ENCODE measurements at places on chromosomes 13 and 19.
A peak's percentile ranks its signal among the peaks of the same experiment; 100 is the strongest.

- peaks cover 4% of the 10 kb centered on the region for H3K4me1 ChIP-seq
- no peaks in the 10 kb centered on the region for H3K36me3 ChIP-seq
- no peak overlapping the region for H3K4me3 ChIP-seq
- DNase-seq, result no peak
Measured at GRCh38 chr13:71374471-71375049, 492.4 kb downstream of the DACH1 start.

DNA sequence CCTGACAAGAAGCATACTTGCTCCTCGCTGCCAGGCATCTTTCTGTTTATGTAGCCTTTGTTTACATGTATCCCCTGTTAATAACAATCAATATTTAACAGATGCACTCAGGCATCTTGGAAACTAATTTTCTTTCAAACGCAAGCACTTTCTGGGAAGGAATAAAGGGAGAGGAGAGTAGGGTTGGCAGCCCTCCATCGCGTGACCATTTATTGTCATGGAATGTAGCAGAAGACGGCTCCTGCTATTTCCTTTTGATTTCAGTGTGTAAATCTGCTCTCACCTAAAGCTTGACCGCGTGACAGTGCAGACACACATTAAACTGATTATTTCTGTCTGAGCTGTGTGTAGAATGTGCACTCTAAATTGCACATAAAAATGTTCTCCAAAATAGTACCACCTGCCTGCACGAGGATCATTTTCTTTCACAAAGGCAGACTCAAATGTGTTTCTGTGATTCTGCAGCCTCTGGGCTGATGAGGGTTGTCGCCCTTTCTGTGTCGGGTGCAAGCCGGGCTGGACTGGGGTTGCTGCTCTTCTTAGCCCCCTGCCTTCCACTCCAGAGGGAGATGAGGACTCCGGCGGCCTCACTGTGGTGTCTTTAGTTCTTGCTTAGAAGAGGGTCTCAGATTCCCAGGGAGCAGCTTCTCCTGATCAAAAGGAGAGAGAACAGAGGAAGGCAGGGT lies 223.5 kb upstream of the MAB21L1 start:
- no peak for DNase-seq
- no peaks in the 10 kb centered on the region for H3K27me3 ChIP-seq
- no peaks in the 10 kb centered on the region for H3K4me1 ChIP-seq
- no peak overlapping the region for H3K4me3 ChIP-seq
- no peaks in the 10 kb centered on the region for H3K36me3 ChIP-seq

DNA sequence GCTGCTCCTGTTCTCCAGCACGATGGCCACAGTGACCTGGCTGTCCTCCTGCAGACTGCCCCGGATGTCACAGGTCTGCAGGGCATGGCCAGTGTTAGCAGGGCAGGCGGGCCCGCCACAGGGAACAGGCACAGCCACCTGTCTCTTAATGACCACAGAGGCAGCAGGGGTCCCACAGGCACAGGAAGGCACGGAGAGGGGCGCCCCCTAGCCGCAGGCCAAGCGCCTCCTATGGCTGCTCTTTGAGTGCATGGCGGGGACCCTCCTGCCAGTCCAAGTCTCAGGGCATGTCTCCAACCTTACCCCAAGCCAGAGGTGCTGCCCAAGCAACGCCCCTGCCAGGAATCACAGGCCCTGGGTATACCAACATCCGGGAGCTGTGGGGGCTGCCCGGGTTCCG lies 14.1 kb downstream of the IZUMO4 start:
- H3K4me3 ChIP-seq, result no peak overlapping the region
- H3K27ac ChIP-seq, result no peak overlapping the region
- peaks cover 100% of the 10 kb centered on the region for H3K36me3 ChIP-seq
- no peaks in the 10 kb centered on the region for H3K27me3 ChIP-seq
- DNase-seq, result no peak

DNA sequence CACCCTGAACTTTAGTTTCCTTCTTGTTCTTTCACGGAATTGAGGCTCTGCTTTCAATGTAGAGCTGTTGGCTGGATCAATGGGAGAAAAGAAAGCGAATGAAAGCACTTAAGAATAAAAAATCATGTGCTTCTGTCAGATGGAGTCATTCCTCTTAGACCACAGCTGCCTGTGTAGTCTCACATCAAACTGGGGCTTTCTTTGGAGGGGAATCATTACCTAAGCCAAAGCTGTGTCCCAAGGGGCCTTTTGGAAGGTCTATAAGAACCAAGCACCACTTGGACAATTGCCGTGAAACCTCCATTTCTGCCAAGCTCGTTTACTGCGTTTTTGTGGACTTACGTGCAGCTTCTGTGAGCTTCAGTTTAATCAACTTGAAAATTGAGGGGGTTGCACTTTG lies 44.2 kb upstream of the RNF113B start:
- H3K4me3 ChIP-seq, result no peak overlapping the region
- DNase-seq, result no peak
- H3K27me3 ChIP-seq, result no peaks in the 10 kb centered on the region
- peaks cover 21% of the 10 kb centered on the region for H3K4me1 ChIP-seq
- no peak overlapping the region for H3K27ac ChIP-seq

- no peaks in the 10 kb centered on the region for H3K36me3 ChIP-seq
- no peaks in the 10 kb centered on the region for H3K27me3 ChIP-seq
- peaks cover 82% of the 10 kb centered on the region for H3K4me1 ChIP-seq
- H3K4me3 ChIP-seq, result no peak overlapping the region
Measured at GRCh38 chr19:18518639-18519038, 3.2 kb downstream of the ELL start.

GRCh38 chr13:77728265-77729125 lies 31.0 kb downstream of the SLAIN1 start:
- H3K4me1 ChIP-seq, result peaks cover 27% of the 10 kb centered on the region
- H3K27me3 ChIP-seq, result no peaks in the 10 kb centered on the region
- DNase-seq, result no peak
- H3K36me3 ChIP-seq, result peaks cover 34% of the 10 kb centered on the region

DNA sequence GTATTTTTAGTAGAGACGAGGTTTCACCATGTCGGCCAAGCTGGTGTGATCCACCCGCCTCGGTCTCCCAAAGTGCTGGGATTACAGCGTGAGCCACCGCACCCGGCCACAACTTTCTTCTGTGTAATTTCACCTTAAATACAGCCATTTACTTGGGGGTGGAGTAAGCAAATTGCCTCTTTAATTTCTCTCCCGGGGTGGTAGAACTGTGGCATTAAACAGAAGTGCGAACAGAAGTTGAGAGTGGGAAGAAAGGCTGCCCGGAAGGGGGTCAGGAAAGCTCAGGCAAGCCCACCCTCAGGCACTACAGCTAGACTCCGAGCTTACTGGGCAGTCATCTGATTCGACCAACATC lies 475 bp upstream of the DNAJC15 start:
- H3K4me3 ChIP-seq, result peak overlapping the region; percentile 58
- H3K4me1 ChIP-seq, result peaks cover 51% of the 10 kb centered on the region
- H3K36me3 ChIP-seq, result no peaks in the 10 kb centered on the region

DNA sequence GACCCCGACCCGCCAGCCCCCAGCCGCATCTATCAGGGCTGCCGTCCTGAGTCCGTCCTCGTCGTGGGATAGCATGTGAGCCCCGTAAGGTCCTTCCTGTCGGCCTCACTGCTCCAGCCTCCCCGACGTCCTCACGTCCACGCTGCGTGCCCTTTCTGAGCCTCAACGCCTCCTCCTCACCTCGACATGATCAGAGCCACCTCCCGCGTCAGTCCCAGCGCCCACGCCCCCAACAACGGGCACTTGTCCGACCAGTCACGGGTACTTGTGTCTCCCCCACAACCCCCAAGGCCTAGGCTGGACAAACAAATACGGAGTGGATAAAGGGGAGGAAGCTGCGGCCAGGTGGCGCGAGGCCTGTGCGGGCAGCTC lies 665 bp downstream of the ZNF497 start:
- peak; percentile 87 for DNase-seq
- peaks cover 9% of the 10 kb centered on the region for H3K27me3 ChIP-seq
- peak overlapping the region; percentile 92 for H3K27ac ChIP-seq

DNA sequence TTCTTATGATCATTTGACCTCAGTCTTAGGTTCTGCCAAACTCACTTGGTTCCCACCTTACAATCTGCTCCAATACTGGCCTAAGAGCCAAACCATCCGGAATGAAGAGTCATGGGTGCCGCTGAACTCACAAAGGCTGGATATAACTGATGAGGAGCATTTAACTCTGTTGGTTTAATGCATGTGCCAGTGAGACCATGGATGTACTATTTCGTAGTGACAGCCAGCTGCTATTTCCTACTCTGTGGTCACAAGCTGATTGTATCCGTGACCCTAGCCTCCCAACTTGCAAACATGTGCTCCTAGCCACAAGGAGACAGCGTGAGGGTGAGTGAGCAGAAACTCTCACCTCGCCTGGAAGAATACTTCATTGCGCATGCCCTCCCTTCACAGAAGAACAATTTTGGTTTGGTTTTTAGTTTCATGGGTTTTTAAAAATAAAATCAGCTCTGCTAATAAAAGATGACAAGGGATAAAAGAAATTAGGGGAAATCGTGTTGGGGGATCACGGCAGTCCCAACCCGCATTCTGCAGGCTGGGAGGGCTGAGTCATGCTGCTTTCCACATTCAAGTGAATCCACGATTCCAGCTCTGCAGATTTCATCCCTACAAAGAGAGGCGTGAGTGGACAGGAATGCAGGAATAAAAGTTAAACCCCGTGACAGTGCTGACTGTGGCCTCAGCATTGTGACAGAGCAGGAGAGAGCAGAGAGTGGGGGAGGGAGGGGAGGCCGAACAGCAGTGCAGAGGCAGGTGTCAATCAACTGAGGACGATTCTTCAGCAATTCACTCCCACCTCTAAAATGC lies 66.8 kb upstream of the RAP2A start:
- no peaks in the 10 kb centered on the region for H3K36me3 ChIP-seq
- no peaks in the 10 kb centered on the region for H3K27me3 ChIP-seq
- peaks cover 10% of the 10 kb centered on the region for H3K4me1 ChIP-seq
- H3K4me3 ChIP-seq, result no peak overlapping the region

- H3K36me3 ChIP-seq, result no peaks in the 10 kb centered on the region
- DNase-seq, result no peak
- H3K4me3 ChIP-seq, result no peak overlapping the region
Measured at GRCh38 chr19:45200568-45200967, 22.0 kb downstream of the BLOC1S3 start.

GRCh38 chr13:98236197-98236596 lies 59.1 kb upstream of the RNF113B start:
- DNase-seq, result no peak
- H3K27me3 ChIP-seq, result no peaks in the 10 kb centered on the region
- no peaks in the 10 kb centered on the region for H3K36me3 ChIP-seq
- no peak overlapping the region for H3K4me3 ChIP-seq
- H3K4me1 ChIP-seq, result peaks cover 14% of the 10 kb centered on the region

- no peak overlapping the region for H3K27ac ChIP-seq
- no peaks in the 10 kb centered on the region for H3K27me3 ChIP-seq
Measured at GRCh38 chr13:103284466-103284865, 218.2 kb upstream of the SLC10A2 start.

DNA sequence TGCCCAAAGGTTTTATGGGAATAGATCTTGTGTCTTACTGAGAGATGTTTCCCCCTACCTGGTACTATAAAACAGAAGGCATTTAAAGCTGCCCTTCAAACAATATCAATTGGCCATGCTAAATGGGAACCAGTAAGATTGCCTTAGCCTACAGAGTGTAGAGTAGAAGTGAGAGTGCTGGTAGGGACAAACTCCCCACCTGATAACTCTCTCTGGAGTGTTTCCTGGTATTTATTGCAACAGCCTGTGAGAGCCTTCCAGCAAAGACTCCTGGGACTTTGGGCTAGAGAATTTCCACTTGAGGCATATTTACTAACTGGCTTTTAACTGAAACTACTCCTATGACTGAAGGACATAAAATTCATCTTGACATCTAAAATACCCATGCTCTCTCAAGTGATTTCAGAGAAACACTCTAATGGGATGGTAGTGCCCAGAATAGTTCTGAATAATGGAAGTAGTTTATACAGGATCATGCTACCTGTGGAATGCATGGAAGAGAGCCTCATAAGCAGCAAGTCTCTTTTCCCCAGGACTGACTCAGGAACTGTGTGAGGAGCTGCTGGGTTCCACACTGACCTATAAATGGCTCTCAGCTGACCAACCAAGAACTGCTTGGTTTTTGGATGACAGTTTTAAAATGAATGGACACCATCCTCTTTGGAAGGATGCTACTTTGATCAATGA lies 132.7 kb upstream of the SLITRK5 start:
- DNase-seq, result no peak
- no peak overlapping the region for H3K27ac ChIP-seq
- H3K4me3 ChIP-seq, result no peak overlapping the region

DNA sequence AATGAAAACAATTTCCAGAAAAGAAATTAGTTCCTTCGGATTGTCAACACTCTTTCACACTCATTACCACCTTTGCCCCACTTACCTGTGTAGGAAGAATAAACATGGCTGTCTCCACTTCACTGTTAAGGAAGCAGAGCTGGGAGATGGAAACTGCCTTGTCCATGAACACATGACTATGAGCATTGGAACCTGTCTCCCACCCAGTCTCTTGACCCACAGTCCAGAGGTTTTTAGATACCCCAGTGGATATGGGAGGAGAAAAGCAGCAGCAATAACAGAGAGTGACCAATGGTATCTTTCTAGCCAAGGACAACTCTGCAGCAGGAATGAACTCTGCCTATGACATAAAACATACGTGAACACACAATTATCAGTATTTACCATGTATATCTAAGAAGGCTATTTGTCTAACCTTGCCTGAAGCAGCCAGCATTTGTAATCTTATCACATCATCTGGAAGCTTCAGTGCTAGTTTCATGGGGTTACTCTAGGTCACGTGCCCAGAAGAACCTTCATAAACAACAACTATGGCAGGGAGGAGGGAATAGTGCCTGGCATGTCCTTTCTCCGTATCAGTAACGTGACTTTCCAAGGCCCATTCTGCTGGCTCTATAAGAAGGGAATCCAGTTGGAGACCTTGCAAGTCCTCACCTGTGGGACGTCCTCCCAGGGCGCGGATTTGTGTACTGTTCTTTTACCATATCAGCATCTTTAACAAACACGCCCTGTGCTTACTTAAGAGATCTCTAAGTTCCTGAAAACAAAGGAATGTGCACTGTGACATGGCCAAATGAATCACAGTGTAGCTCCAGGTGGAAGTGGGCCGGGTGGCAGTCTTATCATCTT lies 221.8 kb upstream of the UBL3 start:
- H3K27ac ChIP-seq, result no peak overlapping the region
- no peak overlapping the region for H3K4me3 ChIP-seq
- H3K4me1 ChIP-seq, result no peaks in the 10 kb centered on the region
- DNase-seq, result no peak
- H3K36me3 ChIP-seq, result no peaks in the 10 kb centered on the region

DNA sequence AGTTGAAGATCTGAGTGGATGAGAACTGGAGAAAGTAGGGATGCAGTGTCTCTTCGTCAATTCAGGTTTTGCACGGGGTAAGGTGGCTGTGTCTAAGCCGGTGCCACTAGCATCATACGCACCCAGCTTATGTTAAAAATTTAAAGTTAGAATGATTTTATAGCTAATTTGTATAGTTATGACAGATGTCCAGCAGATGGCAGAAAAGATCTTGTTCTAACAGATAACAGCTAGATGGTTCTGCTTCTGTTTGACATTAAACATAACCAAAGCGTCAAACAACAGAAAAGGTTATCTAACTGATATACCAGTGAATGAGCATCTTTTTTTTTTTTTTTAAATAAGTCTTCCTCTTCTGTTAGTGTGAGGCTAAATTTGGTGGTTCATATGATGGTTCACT lies 18.8 kb upstream of the EDDM13 start:
- no peaks in the 10 kb centered on the region for H3K36me3 ChIP-seq
- H3K27me3 ChIP-seq, result no peaks in the 10 kb centered on the region
- no peak overlapping the region for H3K4me3 ChIP-seq
- DNase-seq, result no peak

GRCh38 chr19:54196536-54196935 lies 4.1 kb upstream of the RPS9 start:
- no peaks in the 10 kb centered on the region for H3K27me3 ChIP-seq
- peaks cover 13% of the 10 kb centered on the region for H3K4me1 ChIP-seq
- peak; percentile 50 for DNase-seq
- H3K4me3 ChIP-seq, result no peak overlapping the region

Measured in spleen (tissue), 13 donors.